ENCODE measurements at places on chromosomes 11 and 22.

- DNase-seq: no peak
Observed at GRCh38 chr22:35950262-35950661, 78.4 kb downstream of the RBFOX2 start.

DNA sequence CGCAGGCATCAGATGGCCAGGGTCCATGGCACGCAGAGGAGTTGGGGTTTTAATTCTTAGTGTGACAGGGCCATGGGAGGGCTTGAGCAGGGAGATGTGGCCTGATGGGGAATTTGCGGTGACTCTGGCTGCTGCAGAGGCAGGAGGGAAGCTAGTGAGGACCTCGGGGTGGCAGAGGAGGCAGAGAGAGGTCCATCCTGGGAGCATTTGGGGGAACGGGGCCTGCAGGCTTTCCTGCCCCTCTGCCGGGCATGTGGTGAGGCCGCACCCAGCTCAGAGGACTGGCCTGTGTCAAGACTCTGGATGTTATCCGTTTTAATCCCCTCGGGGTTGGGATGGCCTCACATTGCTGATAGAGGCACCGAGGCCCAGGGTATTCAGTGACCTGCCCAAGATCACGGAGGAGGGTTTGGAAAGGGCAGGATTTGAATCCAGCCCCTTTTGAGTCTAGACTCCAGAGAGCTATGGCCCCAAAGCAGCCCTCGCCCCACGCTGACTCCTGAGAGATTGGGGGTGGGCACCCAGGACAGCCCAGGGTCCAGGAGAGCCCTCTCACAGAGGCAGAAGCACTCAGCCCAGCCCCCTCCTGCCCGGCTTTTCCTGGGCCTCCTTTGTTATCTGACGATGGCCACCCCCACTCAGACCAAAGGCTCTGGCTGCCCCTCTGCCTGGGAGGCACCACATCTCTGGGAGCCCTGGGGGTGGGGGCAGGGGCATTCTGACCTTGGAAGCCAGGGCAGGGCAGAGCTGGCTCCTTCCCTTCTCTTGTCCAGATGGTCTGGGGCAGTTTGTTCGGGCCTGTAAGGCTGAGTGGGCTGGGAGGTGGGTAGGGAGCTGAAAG is 13.9 kb downstream of the MGAT3 start:
- no peak for DNase-seq

GRCh38 chr22:38700270-38700788 is 414 bp downstream of the JOSD1 start:
- DNase-seq: peak; percentile 13

DNA sequence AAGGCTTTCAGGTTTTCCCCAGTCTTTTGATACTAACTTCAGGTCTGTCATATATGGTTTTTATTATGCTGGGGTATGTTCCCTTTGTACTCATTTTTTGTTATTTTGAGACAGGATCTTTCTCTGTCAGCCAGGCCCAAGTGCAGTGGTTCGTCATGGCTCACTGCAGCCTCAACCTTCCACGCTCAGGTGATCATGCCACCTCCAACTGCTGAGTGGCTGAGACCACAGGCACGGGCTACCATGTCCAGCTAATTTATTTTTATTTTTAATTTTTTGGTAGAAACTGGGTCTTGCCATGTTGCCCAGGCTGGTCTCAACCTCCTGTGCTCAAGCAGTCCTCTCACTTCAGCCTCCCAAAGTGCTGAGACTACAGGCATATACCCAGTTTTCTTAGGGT is 50.6 kb upstream of the PDGFD start:
- no peak for DNase-seq

GRCh38 chr22:35610741-35611140 is 6.4 kb downstream of the MB start:
- DNase-seq: no peak

DNA sequence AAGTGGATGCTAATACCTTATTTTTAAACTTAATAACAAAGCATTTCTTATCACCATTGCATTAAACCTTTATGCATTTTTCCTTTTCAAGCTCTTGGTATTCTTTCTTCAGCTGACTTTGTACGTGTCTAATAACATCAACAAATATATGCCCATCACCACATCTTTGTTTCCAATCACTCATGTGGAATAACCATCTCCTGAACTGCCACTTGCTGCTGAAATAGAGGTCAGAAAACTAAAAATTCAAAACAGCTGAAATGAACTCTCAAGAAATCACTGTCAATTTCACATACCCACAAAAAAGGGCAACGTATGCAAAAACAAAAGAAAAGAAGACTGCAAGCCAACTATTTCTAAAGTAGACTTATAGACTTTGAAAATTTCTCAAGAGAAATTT is 7.4 kb downstream of the MSANTD4 start:
- no peak for DNase-seq

GRCh38 chr11:120932305-120932915 is 91.5 kb upstream of the TBCEL start:
- no peak for DNase-seq

DNA sequence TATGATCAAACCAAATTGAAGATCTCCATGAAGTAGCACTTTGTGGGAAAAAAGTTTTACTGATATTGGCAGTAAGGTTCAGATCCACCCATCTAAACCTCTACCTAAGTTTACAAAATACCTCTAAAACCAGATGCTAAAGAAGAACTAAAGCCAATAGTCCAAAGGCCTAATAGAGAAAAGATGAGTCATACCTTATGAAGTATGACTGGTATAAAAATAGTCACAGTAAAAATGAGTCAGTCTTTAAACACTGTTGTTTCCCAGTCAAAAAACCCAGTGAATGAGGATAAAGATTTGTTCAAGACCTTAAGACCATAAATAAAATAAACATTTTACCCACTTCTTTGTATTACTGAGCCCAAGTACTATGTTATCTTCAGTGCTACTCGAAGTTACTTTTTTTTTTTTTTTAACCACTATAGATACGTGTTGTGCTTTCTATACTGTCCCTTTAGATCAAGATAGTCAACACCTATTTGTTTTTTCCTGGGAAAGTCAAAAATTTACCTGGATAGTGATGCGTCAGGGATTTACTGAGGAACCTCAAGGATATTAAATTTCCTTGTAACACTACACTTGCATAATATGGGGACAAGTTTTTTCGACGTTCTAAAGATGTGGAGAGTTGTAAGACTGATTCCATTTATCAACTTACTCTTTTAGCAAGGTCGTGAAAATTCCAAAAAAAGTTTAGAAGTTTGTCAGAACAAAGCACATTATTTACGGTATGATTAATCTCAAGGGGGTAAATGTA is 87.3 kb downstream of the CCDC73 start:
- DNase-seq: no peak
